ENCODE measurements at places on chromosomes 7 and 10.

- DNase-seq, result no peak
Measured at GRCh38 chr7:51021906-51022570, 239.3 kb upstream of the GRB10 start.

- no peak for DNase-seq
Measured at GRCh38 chr10:75740541-75740940, 309.1 kb downstream of the LRMDA start.

- no peak for DNase-seq
Measured at GRCh38 chr7:66016131-66016461, 34.1 kb upstream of the GUSB start.

DNA sequence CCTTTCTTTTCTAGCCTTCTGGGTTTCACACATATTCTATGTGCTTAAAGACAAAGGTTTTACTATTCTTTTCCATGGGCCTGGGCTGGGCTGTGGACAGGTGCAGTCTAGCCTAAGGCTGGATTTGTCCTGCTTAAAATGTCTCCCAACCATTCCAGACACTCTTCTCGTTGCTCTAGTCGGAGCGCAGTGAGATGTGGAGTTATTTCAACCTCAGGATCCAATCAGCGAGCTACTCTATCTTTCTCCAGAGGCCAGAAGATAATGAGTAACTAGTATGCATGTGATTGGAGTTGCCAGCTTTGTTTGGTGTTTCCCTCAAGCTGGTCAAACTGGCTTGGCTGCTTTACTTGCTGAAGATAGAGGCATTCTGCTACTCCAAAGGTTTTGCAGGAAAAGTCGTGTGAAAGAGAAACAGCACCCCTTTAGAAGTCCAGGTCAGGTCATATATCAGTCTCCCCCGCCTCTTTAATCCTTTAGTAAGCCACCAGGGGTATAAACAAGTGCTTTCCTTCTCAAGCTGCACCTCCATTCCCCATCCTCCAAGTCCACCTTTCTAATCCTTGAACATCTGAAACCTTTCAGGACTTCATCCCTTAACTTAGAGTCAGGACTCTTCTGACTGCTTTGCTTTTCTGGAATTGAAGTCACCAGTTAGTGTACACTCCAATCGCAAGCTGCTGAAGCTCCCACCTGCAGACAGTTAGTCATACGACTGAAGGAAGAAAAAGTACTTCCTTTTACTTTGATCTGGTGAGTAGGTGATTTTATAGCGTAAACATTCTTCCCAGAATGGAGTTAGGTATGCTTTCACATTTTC lies 78.8 kb downstream of the DNMBP start:
- DNase-seq, result no peak

- DNase-seq, result no peak
Measured at GRCh38 chr7:28347475-28348318, 64.6 kb upstream of the CREB5 start.

DNA sequence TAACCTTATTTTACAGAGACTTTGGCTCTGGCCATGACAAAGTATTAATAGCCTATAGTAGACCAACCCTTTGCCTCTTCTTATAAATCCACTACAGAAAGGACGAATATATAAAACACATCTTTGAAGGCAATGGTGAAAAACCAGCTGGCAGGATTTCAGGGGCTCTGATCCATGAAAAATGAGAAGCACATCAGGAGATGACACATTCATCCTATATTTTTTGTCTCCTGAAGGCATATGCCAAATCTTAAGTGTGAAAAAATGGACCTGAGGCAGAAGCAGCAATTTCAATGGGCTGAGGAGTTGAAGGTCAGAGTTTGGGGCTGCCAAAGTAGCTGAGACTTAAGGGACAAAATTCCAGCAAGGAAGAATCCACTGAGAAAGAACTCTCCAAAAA lies 14.4 kb downstream of the RNF216 start:
- DNase-seq, result no peak

GRCh38 chr7:129134356-129134987 lies 10.0 kb upstream of the TSPAN33 start:
- no peak for DNase-seq

GRCh38 chr10:78386509-78386908 lies 352.8 kb downstream of the RPS24 start:
- no peak for DNase-seq

GRCh38 chr10:101745074-101745696 lies 30.7 kb downstream of the FGF8 start:
- DNase-seq, result no peak

DNA sequence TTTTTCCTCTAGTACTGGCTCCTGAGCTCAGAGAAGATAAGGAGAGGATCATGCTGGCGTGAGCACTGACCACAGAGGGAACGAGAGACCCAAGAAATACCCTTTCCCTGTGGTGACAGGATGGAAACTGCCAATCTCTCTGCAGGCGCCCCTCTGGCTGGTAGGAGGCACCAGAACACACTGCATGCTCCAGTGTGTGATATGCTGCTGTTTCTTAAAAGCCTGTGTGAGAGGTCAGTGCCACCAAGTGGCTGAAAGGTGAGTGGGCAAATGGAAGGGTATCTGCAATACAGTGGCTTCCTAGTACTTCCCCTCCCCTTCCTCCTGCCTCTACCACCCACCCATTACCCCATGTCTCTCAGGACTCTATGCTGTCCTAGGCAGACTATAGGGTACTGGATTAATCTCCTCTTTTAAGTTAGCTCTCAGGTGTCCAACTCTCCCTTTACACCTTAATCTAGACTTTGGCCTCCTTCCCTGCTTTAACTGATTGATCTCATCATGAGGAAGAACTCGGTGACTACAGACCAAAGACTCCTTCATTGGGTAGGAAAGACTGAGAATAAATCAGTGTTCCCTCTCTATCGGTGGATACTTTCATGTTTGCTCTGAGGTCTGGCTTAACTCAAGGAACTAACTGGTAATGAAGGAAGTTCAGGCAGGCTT lies 283.6 kb downstream of the ADRA2A start:
- DNase-seq, result no peak

GRCh38 chr7:139850906-139851305 lies 21.8 kb downstream of the TBXAS1 start:
- DNase-seq, result no peak
